Cerebellar nuclear complex (tissue), 1 donor: ENCODE measurements at places on chromosomes 16 and 17.
A peak's percentile ranks its signal among the peaks of the same experiment; 100 is the strongest.

DNA sequence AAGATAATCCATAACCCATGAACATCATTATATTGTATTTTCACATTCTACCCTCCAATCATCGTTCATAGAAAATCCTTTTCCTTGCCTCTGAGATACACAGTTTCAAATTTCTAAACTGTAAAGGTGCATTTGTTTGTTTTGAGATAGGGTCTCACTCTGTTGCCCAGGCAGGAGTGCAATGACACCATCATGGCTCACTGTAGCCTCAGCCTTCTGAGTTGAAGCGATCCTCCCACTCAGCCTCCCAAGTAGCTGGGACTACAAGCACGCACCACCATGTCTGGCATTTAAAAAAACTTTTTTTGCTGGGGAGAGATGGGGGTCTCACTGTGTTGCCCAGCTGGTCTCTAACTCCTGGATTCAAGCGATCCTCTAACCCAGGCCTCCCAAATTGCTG lies 58.1 kb upstream of the TOB1 start:
- no peak for DNase-seq

DNA sequence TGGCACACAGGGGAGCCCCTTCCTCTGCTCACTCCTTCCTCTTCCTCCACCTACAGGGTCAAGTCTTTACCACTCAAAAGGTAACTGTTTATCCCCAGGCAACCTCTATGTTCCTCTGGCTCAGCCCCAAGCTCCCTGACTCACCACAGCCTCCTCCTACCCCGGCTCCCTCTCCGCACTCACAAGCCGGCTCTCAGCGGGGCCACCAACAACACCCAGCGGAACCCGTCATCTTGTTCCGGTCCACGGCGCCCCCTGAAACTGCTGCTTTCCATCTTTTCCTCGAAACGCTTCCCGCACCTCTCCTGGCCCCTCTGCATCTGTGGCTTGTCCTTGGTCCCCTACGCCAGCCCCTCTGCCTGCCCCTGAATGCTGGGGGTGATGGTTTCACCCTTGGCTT lies 58.4 kb downstream of the NXN start:
- no peak for DNase-seq

GRCh38 chr17:50149091-50149416 lies 1.4 kb downstream of the PPP1R9B start:
- no peak for DNase-seq

- DNase-seq: no peak
These were observed 39.7 kb downstream of the ERCC4 start for GRCh38 chr16:13959626-13960025.

DNA sequence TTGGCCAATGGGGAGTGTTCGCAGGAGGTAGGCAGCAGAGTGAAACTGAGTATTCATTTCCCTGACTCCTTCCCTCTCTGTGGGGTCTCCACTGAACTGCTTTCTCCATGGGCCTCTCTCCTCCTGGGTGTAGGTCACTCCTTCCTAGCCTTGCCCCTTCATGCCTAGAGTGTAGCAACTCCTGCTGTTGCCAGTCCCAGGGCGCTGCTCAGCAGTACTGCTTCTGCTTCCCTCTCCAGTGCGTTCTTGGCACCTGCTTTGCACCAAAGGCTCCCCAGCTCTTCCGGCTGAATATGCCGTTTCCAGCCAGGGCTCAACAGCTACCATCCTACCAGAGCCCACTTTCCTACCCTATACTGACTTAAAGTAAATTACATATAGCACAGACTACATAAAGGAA lies 92.2 kb downstream of the MAF start:
- no peak for DNase-seq

GRCh38 chr16:19639986-19640421 lies 78.0 kb downstream of the KNOP1 start:
- no peak for DNase-seq

- no peak for DNase-seq
These were observed 15.3 kb upstream of the RASL10B start for GRCh38 chr17:35716173-35716572.

- no peak for DNase-seq
These were observed 5.2 kb downstream of the FAM20A start for GRCh38 chr17:68595986-68596385.

- no peak for DNase-seq
These were observed 52.1 kb downstream of the CUEDC1 start for GRCh38 chr17:57902800-57903759.

DNA sequence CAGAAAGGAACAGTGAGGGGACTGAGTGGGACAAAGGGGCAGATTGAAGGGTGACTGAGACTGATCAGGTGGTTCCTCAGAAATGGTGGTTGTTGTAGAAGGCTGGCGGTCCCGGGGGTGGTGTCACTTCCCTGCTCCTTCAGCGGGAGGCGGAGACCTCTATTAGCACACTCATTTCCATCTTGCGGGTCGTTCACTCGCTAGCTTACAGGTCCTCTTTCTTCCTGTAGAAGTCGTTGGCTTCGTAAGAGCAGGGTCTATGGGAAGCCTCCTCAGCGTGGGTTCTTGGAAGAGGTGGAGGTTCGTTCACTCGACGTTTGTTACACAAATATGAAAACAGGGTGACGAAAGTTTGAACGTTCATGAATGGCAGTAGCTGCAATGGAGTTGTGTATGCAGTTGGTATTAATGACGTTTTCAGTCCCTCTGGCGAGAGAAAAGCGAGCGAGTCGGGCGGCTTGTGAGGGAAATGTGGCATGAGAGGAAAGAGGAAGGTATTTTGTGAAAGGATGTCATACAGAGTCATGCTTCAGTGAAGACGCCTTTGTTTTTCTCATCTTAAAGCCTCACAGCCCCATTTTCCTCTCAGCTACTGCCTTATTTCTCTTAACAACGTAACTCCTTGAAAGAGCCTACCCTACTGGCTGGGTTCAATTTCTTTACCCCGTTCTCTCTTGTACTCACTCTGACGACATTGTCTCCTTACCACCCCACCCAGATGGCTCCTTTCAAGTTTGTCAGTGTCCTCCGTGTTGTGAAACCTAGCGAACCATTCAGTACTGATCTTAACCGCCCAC lies 667 bp downstream of the EFCAB13 start:
- no peak for DNase-seq

GRCh38 chr17:10149573-10150399 lies 48.6 kb downstream of the GAS7 start:
- no peak for DNase-seq

- no peak for DNase-seq
These were observed 183.5 kb downstream of the CHD9NB start for GRCh38 chr16:52869243-52869642.

GRCh38 chr16:76052725-76053124 lies 224.5 kb upstream of the CNTNAP4 start:
- DNase-seq: no peak

DNA sequence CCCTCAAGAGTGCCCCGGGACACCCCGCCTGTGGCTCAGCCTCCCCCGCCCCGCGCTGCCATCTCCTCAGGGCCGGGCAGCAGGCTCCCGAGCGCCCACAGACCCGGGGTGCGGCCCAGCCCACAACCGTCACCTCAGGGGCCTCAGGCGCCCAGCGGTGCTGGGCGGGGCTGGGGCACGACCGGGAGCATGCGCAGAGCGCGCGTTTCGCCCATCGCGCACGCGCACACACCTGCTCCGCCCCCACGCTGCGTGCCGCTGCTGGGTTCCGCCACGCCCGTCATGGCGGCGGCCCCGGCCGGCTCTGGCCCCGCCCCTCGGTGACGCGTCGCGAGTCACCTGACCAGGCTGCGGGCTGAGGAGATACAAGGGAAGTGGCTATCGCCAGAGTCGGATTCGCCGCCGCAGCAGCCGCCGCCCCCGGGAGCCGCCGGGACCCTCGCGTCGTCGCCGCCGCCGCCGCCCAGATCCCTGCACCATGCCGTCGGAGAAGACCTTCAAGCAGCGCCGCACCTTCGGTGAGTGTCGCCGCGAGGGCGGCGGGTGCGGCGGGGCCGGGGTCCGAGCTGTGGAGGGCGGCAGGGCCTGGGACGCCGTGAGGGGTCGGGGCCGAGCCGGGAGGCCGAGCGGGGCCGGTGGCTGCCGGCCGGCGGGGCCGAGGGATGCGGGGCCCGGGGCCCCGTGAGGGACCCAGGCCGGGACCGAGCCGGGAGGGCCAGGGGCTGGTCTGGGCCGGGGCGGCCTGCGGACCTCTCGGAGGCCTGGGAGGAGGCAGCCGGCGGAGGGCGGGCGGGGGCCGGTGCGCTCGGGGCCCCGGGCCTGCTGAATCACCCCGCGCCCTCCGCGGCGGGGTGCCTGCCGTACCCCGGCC lies at the start of gene MAP1LC3B:
Gene MAP1LC3B, plus strand, starts transcription at position 387 of the 871 bp plus-strand sequence. Its CDS starts 92 bp downstream, at position 479.
- DNase-seq: peak; percentile 46

GRCh38 chr17:21010705-21011596 lies 31.9 kb downstream of the USP22 start:
- no peak for DNase-seq

GRCh38 chr16:19438739-19439138 lies 21.1 kb downstream of the TMC5 start:
- DNase-seq: no peak

GRCh38 chr17:82000803-82001570 lies 21.7 kb downstream of the CENPX start:
- DNase-seq: no peak

- no peak for DNase-seq
These were observed 20.2 kb upstream of the WFDC1 start for GRCh38 chr16:84274515-84274914.

DNA sequence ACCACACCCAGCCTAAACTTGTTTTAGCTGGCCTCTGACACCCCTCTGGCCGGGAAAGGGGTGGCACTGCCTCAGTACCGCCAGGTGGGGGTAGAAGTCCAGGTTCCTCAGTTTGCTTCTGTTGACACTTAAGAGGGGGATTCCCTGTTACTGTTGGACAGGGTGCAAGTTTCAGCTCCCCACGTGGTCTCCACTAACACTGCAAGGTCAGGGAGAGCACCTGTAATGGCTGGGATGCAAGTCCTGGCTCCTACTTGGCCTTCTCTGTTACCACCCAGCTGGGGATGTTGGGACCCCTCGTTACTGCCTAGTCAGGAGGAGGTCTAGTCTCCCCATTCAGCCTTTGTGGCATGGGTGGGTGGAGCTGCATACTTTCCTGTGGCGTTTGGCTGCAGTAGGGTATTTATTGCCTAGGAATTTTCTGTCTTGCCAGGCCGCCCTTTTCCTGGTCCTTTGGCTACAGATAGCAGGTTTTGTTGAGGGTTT lies 10.6 kb upstream of the MFAP4 start:
- DNase-seq: no peak

DNA sequence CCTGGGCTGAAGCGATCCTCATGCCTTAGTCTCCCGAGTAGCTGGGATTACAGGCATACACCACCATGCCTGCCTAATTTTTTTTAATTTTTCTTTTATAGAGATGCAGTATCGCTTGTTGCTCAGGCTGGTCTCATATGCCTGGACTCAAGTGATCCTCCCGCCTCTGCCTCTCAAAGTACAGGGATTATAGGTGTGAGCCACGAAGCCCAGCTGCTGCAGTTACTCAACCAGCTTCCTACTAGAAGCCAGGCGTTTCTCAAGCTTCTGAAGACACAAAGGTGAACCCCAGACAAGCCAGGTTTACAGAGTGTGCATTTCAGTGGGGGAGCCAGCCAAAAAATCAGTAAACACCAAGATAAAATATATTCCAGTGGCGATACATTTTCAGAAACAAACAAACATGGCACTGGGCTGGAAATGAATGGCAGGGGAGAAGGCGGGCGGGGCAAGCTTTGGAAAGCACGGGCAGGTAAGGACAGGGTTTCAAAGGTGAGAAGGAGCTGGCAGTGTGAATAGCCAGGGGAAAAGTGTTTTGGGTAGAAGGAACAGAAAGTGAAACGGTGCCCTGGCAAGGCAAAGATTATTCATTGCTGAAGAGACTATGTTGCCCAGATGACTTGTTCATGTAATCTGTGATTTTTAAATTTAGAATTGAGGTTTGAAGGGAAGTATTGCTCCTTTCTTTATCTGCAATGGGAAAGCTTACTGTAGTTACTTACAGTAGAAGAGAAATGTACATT lies 471.1 kb downstream of the WWOX start:
- no peak for DNase-seq

DNA sequence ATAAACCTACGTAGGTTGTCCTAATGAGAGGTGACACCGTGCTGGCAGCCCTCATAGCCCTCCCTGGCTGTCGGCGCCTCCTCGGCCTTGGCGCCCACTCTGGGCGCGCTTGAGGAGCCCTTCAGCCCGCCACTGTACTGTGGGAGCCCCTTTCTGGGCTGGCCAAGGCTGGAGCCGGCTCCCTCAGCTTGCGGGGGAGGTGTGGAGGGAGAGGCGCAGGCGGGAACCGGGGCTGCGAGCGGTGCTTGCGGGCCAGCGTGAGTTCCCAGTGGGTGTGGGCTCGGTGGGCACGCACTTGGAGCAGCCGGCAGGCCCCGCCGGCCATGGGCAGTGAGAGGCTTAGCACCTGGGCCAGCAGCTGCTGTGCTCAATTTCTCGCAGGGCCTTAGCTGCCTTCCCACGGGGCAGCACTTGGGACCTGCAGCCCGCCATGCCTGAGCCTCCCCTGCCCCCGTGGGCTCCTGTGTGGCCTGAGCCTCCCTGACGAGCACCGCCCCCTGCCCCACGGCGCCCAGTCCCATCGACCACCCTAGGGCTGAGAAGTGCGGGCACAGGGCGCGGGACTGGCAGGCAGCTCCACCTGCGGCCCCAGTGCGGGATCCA lies 40.1 kb upstream of the AMZ2 start:
- no peak for DNase-seq

GRCh38 chr17:45046537-45047125 lies 4.8 kb downstream of the DCAKD start:
- DNase-seq: no peak

- no peak for DNase-seq
These were observed 207.1 kb upstream of the CIBAR2 start for GRCh38 chr16:85319208-85319983.

GRCh38 chr16:77853161-77853560 lies 64.8 kb downstream of the VAT1L start:
- no peak for DNase-seq

- DNase-seq: no peak
These were observed 44.0 kb upstream of the YPEL2 start for GRCh38 chr17:59287452-59287851.

GRCh38 chr16:50640919-50641817 lies 39.9 kb downstream of the SNX20 start:
- no peak for DNase-seq

GRCh38 chr17:57666201-57666870 lies 78.8 kb downstream of the CCDC182 start:
- DNase-seq: no peak

GRCh38 chr17:13885550-13885949 lies 183.8 kb upstream of the COX10 start:
- no peak for DNase-seq
